NCI-H748 treated with DMSO at 0.1 percent for 48 hours (cell line): ENCODE measurements at places on chromosomes 7 and 10.
A peak's percentile ranks its signal among the peaks of the same experiment; 100 is the strongest.

GRCh38 chr7:119943942-119944600 lies 328.9 kb upstream of the KCND2 start:
- no peak for DNase-seq

DNA sequence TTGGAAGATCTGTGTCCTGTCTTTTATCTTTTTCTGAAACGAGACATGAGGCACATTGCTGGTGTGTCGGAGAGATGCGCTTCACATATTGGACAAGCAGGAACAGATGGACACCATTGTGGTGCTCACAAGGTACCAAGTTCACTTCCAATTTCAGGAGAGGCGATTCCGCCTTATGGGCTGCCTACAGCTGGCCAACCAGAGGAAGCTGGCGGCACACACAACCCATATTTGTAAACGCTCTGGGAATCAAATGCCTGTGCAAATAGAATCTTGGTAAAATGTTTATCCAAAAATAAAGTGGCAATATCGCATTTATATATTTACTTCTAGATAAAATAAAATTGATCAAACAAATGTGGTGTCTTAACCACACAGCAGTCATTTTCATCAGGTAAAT lies 337.4 kb downstream of the TCERG1L start:
- DNase-seq: no peak

- DNase-seq: no peak
Observed at GRCh38 chr10:6321880-6322279, 119.1 kb downstream of the PFKFB3 start.

- DNase-seq: no peak
Observed at GRCh38 chr10:43069579-43069978, 7.3 kb upstream of the RET start.

DNA sequence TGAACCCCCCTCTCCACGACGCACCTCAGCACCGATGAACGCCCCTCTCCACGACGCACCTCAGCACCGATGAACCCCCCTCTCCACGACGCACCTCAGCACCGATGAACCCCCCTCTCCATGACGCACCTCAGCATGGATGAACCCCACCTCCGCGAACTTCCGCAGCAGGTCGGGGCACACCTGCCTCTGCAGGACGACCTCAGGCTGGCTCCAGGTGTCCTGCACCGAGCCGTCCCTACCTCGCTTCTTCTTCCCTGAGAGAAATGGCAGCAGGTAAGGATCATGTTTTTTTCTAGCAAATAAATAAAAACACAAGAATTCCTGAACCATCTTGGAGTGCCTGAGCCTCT lies 24.1 kb downstream of the CFAP46 start:
- DNase-seq: no peak

GRCh38 chr7:122549578-122549977 lies 149.3 kb downstream of the RNF133 start:
- DNase-seq: no peak

GRCh38 chr10:31490858-31491504 lies 172.0 kb downstream of the ZEB1 start:
- DNase-seq: no peak

GRCh38 chr10:33617381-33618080 lies 283.1 kb upstream of the NRP1 start:
- no peak for DNase-seq

DNA sequence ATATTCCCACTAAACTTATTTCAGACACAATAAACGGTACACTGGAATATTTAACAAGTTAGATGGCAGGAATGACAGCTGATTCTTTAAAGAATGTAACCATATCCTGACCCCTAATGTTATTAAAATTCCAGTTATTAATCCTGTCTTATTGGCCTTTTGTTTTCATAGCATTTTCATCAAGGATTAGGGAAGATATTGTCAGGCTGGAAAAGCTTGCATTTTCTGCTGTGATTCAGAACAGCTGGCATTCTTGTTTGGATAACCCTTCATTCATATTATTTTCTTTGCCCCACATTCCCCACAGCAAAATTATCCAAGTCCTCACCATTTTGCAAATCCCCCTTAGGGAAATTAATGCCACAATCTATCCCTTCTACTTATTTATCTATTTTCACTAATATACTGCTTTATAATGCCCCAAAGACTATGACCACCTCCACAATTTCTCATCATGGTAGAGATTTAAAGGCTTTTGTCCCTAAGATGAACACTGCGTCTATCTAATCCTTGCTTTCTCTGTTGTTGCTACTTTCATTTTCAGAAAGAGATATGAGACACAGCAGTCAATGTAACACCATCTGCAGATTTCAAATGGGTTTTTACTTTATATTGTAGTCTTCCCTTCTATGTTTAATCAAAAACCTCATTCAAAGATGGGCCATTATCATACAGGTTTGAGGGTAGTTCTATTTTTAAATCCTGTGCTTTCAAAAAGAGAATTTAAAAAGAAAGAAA lies 475.1 kb downstream of the PARD3 start:
- no peak for DNase-seq

GRCh38 chr7:88243345-88243909 lies 23.6 kb upstream of the SRI start:
- peak; percentile 74 for DNase-seq

DNA sequence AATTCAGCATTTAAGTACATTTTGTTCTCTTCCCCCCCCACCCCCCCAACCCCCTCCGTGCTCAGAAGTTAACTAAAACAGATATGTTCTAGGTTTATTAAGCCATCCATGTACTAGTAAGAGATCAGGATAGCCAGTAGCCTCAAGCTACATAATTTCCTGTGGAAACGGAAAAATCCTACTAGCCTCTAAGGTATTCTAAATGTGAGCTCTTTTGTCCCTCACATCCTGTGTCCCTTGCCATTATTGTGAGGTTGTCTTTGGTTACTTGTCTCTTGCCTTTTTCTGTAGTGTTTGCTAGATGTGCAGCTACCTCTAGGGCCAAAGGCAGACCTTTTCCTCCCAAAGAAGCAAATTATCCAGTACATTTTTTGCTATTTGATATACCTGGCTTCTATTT lies 92.1 kb downstream of the BTRC start:
- DNase-seq: no peak

GRCh38 chr10:116925056-116925455 lies 75.8 kb downstream of the ENO4 start:
- no peak for DNase-seq

DNA sequence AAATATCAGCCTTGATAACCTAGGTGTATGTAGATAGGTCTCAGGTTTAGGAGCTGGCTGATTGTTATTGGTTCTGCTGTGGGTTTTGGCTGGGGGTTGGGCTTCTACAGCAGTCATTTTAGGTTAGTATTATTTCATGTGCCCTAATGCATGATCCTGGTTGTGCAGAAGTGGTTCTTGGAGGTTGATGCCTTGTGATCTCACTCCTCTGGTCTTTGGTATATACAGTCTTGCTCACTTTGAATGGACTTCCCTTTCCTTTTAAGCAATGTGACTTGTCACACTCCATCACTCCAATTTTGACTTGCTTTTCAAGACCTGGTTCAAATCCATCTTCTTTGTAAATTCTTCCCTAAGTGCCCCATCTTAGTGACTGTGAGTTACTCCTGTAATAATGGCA lies 188.9 kb downstream of the LRMDA start:
- no peak for DNase-seq

DNA sequence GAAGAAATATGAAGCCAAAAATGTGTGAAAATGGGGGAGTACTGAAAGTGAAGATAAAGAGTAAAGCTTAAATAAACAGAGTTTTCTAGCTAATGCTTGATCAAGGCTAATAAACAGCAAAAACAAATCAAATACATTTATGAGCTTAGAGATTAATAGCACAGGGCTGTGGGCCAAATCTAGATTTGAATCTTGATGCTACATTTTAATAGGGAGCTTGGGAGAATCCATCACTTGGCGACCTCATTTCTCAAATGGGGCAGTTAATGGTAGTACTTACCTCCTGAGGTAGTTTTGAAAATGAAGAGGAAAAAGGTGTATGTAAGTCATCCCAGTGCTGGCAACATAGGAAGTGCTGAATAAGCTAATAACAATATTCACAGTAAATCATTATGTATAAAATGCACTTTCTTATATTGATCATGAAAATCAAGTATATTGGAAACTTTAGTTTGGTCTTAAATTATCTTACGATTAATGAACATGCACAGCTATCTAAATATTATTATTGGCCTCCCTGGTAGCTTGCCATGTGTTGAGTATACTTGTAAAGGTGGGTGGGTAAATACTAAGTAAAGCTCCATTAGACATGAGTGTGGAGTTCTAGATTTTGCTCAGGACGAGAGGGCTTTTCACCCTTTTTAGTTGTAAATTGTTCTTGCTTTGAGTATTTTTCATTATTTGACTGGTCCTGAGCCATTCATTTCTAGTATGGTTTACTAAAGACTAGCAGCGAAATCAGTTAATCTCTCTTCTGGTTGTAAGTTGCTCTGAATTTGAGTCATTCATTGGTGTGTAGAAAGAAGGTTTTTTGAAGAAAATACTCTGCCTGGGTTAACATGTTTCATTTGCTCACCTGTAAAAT lies 5.1 kb downstream of the BICC1 start:
- no peak for DNase-seq

DNA sequence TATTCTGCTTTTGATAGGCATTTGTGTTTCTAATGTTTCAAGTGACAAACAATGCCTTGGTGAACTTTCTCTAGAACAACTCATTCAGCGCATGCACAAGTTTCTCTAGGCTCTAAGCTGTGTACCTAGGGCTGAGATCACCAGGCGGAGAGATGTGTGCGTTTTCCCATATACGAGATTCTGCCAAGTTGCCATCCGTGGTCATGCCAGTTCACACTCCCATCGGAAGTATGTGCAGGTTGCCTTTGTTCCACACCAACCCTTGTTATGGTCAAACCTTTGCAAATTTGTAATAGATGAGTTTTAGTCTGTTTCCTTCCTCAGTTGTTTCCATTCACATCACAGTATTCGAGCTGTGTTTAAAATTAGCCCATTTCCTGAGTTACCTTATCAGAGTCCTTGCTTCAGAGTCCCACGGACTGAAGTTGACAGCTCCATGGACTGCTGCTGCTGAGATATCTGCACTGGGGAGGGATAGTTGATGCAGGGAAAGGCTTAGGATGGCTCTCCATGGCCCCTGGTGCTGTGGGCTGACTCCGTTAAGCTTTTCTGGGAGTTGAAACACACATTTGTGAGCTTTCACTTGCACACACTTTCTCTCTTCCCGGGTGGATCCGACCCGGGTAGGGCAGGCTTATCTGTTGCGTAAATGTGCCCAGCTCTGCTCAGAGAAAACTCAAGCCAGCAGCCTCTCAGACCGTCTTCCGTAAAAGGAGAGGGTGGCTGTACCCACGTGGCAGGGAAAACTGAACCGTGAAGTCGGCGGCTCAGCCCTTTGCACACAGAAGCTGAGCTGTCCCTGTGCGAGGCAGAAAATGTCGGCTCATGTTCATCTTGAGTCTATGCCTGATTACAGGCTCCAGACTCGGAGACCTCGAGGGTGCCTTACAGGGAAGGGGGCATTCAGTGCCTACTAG lies 49.4 kb downstream of the HK1 start:
- DNase-seq: no peak

DNA sequence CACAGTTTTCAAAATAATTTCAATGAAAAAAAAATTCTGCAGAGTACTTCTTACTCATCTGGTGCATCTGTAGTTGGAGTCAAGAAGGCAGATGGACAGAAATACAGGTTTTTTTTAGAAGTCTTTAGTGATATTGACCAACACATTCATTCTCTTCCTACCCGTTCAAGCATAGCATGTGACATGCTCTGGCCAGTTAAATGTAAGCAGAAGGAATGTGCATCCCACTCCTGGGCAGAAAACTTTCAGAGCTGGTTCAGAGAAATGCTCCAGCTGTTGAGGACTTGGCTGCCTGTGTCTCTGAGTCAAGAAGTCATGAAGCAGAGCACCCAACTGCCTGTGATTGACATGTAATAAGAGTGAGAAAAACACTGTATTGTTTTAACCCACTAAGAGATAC lies 665.3 kb upstream of the IGFBP3 start:
- DNase-seq: no peak

DNA sequence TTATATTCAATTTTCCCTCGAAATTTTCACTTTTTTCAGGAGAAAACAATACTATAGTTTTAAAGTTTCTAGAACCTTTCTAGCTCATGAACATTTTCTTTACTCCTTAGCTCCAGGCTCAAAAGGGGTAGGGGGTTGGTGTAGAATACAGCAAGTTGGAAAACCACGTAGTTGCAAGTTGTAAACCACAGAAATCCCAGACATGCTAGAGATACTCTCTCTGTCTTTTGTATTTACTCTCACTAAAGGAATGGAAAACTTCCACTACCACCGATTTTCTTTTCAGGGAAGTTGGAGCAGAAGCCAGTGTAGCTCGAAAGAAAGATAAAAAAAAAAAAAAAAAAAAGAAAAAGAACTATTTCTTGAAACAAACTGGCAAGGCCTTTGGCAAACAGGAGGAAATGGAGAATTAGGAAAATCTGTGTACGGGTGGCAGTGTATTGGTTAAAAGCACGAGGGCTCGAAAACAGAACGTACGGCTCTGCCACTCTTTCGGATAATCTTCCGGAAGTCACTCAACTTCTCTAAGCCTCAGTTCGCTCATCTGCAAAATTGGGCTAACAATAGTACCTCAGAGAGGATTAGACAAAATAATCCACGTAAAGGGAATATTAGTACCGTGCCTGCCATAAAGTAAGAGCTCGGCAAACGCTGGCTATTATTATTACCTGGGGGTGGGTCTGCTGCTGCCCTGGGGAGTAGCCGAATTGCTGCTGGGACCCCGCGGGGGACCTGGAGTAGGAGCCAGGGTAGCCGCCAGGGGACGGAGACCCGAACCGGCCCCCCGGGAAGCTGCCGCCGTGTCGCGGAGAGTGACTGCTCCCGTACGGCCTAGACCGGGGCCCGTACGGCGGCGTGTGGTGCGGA lies 628 bp downstream of the MPLKIP start:
- DNase-seq: peak; percentile 56

DNA sequence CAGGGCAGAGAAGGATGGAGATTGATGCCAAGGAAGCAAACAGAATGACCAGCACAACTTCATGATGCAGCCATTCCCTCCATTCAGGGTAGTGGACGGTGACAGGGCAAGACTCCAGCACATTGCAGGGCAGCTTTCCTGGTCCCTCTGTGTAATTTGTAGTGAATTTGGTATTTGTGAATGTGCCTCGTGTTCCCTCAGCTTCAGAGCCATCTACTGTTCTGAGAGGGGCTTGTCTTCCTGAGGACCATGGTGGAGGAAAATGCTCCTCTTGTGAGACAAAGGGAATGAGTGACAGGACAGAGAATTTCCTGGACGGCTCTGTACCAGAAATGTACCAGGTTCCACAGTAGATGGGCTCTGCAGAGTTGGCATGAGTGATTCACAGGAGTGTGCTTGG lies 132.1 kb downstream of the ADRA2A start:
- DNase-seq: no peak

- no peak for DNase-seq
Observed at GRCh38 chr7:93160410-93160809, 12.2 kb upstream of the SAMD9L start.

DNA sequence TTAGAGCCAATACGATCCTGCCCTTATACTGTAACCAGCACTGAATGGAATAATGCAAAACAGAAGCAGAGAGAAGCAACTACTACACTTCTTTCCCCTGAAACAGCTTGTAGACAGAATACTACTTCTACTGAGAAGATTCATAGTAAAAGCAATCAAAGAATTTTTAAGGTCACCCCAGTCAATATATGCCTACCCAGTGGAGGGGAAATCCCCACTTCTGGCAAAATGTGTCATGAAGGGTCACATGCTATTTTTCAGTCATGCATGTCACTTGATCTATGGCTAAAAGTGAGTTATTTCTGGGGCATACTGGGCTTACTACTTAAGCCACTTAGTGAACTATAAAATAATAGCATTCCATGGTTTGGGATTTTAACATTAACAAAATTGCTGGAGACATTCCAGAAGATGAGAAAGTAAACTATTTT lies 25.6 kb downstream of the IRF5 start:
- DNase-seq: no peak
